ENCODE measurements at places on chromosomes 6 and 20.

DNA sequence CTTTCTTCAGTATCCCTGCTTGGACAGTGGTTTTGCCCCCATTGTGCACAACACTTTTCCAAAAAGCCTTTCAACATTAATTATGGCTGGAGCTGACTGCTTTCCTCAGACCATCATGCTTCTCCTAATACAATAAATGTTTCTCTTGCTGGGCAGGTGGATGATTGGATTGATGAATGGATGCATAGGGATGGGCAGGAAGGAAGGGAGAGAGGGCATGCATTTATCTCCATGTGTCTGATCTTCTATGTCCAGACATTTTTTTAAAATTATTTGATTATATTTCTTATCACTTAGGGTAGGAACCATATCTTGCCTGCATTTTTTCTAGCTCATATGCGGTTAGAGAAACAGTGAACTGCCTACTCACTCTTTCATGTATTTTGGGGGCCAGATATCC lies 218.5 kb downstream of the PRL start:
- no peak for DNase-seq

- DNase-seq = no peak
Observed at GRCh38 chr6:109325400-109325801, 56.9 kb downstream of the CD164 start.

DNA sequence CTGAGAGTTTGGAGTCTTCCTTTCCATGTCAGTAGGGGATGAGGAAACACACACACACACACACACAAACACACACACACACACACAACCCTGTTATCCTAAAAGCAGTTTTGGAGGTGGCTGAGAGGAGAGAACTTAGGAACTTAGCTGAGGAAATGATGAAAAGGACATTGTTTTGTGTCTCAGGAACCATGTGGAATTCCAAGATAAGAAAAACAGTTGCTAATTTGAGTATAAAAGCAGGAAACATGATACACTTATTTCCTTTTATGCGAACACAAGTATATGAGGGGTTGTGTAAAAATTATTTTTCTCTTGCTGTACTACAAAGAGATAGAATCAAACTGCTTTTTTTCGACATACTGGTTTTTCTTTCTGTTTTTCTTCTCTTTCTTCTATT lies at the start of gene MYCT1:
TSS of gene MYCT1 (plus strand) at position 264 of the 400 bp plus-strand sequence. CDS start at position 270, 6 bp downstream.
- DNase-seq = no peak

DNA sequence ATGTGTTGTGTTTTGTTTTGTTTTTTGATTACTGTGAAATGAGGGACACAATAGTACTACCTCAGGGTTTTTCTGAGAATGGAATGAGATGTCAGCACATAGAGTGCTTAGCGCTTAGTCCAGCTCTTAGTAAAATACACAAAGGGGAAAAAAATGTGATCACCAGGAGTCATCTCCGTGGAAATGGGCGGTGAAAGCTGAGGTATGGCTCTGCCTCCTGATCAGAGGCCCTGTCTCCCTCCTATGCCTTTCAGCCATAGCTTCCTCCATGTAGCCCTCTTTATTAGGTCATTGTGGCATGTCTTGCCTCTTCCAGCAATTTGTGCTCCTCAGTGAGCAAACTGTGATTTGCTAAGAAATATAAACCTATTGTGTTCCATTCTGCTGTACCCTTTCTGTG lies 13.0 kb downstream of the PSMF1 start:
- DNase-seq = no peak

GRCh38 chr6:106281088-106281487 lies 44.5 kb downstream of the ATG5 start:
- DNase-seq = no peak

DNA sequence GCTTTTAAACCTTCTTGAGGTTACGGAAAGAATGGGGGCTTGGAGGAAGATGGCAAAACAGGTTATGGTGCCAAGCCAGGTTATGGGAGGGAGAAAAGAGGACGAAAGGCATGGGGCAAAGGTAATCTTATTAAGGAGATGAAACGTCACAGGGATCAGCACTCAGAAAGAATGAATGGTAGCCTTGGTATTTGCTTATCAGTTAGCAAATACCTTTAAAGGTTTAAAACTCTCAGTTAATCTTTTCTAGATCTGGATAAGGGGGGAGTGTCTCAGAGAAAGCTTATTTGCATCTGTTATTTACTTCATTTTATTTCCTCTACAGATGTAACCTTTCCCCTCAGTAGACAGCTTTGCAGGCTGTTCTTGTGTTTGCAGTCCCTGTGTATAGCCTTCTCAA lies 55.5 kb upstream of the EEF1E1 start:
- no peak for DNase-seq

GRCh38 chr6:34339432-34339831 lies 53.0 kb downstream of the NUDT3 start:
- DNase-seq = no peak

- DNase-seq = no peak
Observed at GRCh38 chr6:89471287-89471867, 38.4 kb downstream of the ANKRD6 start.

GRCh38 chr6:158666628-158667359 lies 16.9 kb downstream of the SYTL3 start:
- DNase-seq = no peak

Measured in head of caudate nucleus (tissue), 42 donors.